DND-41 (cell line): ENCODE measurements at places on chromosomes 2 and 18.

DNA sequence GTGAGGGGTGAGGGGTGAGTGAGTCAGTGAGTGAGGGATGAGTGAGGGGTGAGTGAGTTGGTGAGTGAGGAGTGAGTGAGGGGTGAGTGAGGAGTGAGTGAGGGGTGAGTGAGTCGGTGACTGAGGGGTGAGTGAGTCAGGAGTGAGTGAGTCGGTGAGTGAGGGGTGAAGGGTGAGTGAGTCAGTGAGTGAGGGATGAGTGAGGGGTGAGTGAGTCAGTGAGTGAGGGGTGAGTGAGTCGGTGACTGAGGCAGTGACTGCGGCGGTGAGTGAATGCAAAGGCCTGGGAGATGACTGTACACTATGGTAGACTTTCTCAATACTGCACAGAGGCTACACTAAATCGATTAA lies 16.6 kb downstream of the THAP4 start:
- peaks cover 50% of the 10 kb centered on the region for H3K36me3 ChIP-seq
- peaks cover 27% of the 10 kb centered on the region for H3K4me1 ChIP-seq
- H3K27me3 ChIP-seq = no peaks in the 10 kb centered on the region

DNA sequence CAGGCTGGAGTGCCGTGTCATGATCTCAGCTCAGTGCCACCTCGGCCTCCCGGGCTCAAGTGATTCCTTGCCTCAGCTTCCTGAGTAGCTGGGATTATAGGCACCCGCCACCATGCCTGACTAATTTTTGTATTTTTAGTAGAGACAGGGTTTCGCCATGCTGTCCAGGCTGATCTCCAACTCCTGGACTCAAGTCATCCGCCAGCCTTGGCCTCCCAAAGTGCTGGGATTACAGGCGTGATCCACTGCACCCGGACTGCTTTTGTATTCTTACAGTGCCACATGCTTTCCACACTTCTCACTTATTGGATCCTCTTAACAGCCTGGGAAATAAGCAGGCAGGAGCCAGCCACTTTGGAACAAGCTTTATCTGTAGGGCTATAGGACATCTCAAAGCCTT lies 25.3 kb upstream of the BCL2L11 start:
- peaks cover 13% of the 10 kb centered on the region for H3K4me1 ChIP-seq
- H3K36me3 ChIP-seq = no peaks in the 10 kb centered on the region
- no peaks in the 10 kb centered on the region for H3K27me3 ChIP-seq
- H3K4me3 ChIP-seq = no peak overlapping the region
- no peak overlapping the region for H3K27ac ChIP-seq

GRCh38 chr2:107772353-107772752 lies 54.3 kb upstream of the RGPD4 start:
- no peaks in the 10 kb centered on the region for H3K4me1 ChIP-seq
- DNase-seq = no peak
- no peaks in the 10 kb centered on the region for H3K27me3 ChIP-seq
- no peak overlapping the region for H3K4me3 ChIP-seq
- no peaks in the 10 kb centered on the region for H3K36me3 ChIP-seq

GRCh38 chr18:6648581-6648980 lies 80.9 kb upstream of the ARHGAP28 start:
- no peaks in the 10 kb centered on the region for H3K36me3 ChIP-seq
- DNase-seq = no peak
- H3K4me1 ChIP-seq = no peaks in the 10 kb centered on the region
- no peak overlapping the region for H3K27ac ChIP-seq
- no peaks in the 10 kb centered on the region for H3K27me3 ChIP-seq
- no peak overlapping the region for H3K4me3 ChIP-seq
